ENCODE measurements at places on chromosomes 5 and 9.

DNA sequence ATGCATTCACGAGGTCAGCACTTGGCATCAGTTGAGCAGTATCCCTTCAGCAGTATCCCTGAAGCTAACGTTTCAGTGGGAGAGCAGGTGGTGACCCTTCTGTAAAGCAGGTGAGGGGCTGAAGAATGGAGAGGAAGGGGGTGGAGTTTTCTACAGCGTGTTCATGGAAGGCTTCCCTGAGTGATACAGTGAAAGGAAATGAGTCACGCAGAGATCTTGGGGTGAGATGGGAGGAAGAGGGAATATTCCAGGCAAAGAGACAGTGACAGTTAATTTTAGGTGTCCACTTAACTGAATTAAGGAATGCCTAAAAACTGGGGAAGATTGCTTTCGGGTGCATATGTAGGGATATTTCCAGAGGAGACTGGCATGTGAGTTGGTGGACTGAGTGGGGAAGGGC, 25.7 kb downstream of the TAS2R1 start:
- DNase-seq = no peak

- no peak for DNase-seq
Observed at GRCh38 chr5:170501931-170502330, 1.9 kb upstream of the KCNIP1 start.

DNA sequence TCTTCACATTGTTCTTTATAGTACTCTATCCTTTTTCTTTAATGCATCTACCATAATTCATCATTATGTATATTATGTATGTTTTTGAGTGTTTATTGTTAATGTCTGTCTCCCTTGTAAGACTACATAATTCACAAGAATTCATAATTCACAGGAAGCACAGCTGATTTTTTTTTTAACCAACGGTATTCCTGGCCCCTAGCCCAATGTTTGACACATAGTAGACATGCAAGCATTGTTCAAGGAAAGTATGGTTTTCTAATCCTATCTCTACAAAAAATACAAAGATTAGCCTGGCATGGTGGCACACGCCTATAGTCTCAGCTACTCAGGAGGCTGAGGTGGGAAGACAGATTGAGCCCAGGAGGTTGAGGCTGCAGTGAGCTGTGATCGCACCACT, 160.6 kb downstream of the PPP2R2B start:
- no peak for DNase-seq

GRCh38 chr5:13558408-13558807, 386.1 kb downstream of the DNAH5 start:
- DNase-seq = no peak

- no peak for DNase-seq
Observed at GRCh38 chr9:134981829-134982228, 64.1 kb upstream of the FCN1 start.

- DNase-seq = no peak
Observed at GRCh38 chr5:172733131-172733973, 37.6 kb downstream of the DUSP1 start.

GRCh38 chr5:118552146-118552545, 436.2 kb downstream of the DTWD2 start:
- DNase-seq = no peak

- DNase-seq = no peak
Observed at GRCh38 chr5:74822288-74822687, 43.9 kb downstream of the FAM169A start.

DNA sequence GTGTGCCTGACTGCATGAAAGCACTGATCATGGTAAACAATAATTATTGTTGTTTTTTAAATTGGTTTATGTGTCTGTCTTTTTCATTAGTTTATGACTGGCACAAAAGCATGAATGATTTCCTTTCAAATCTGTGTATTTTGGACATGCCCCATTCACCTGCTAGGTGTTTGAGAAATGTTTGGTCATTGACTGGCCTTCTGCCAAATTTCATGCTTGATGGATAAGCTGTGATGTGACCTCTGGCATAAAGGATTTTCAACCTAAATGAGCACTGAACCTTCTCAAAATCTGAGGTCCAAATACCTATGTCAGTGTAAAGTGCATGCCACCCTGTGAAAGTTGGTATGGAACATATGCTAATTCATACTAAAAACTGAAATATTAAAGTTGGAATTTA, 204.5 kb downstream of the BRINP1 start:
- no peak for DNase-seq

DNA sequence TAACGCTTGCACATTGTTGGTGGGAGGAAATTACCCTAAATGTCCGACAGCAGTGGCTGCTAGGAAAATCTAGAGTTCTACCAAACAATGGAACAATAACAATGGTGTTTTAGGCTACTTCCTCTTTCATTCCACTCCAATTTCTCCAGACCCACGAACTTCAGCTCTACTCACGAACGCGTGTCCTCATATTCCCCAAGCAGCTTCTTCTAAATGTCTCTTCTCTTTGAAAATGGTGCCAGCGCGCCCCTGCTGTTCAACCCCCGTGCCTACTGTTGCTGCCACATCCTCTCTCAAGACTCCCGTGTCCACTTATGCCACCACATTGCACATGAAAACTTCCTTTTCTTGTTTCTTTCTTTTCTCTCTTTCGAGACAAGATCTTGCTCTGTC, 25.6 kb downstream of the OR2V2 start:
- DNase-seq = no peak

- no peak for DNase-seq
Observed at GRCh38 chr9:114081441-114082016, 3.4 kb upstream of the AMBP start.

DNA sequence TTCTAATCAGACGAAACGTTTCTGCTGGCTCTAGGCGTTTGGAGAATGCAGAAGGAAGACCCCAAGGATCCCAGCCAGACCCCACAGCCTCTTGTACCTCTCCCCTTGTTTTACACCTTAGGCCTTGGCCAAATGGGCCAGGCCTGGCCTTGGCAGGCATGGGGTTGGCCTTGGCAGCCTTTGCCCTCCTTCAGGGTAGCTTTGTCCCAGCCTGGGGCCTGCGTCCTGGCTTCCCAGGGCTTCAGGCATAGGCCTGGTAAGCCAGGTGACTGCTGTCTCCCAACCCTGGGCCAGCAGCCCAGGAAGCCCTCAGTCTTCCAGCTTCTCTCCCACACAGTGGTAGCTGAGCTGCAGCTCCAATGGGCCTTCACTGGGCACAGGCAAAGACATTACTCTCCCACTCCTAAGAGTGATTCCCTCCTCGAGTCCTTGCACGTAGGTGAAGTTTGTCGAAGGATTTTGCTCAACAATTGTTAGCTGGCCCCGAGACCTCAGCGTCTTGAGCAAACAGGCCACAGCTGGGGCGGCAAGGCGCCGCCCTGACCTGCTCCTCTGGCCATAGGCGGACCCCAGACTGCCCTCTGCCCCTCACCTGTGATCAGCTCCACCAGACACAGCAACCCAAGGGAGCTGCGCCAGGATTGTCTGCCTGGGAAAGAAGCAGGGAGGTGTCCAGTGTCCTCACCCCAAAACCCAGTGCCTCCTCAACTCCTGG, 1.1 kb upstream of the PITX1 start:
- DNase-seq = no peak
